ENCODE measurements at places on chromosomes 16 and 17.

GRCh38 chr16:28882551-28883160, 4.4 kb downstream of the ATP2A1 start:
- no peak for DNase-seq

DNA sequence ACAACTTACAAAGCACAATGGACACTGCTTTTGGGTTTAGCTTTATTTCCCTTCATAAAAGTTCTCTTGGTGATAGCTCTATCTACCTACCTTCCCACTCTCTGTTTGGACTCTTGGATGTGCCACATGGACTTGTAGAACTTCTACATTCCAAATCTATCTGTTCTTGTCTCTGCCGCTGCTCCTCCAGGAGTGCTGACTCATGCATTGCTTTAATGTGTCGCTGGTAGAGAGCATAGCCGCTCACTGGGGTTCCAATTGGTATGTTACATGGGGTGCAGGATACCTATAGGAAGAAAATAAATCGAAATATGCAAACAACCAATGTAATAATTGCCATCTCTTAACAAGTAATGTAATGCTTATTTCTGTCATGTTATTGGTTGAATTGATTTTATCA, 92.1 kb downstream of the TTC19 start:
- no peak for DNase-seq

- no peak for DNase-seq
Measured at GRCh38 chr16:84827897-84828296, 8.1 kb downstream of the CRISPLD2 start.

GRCh38 chr17:37111329-37111728, 162.6 kb downstream of the AATF start:
- no peak for DNase-seq

DNA sequence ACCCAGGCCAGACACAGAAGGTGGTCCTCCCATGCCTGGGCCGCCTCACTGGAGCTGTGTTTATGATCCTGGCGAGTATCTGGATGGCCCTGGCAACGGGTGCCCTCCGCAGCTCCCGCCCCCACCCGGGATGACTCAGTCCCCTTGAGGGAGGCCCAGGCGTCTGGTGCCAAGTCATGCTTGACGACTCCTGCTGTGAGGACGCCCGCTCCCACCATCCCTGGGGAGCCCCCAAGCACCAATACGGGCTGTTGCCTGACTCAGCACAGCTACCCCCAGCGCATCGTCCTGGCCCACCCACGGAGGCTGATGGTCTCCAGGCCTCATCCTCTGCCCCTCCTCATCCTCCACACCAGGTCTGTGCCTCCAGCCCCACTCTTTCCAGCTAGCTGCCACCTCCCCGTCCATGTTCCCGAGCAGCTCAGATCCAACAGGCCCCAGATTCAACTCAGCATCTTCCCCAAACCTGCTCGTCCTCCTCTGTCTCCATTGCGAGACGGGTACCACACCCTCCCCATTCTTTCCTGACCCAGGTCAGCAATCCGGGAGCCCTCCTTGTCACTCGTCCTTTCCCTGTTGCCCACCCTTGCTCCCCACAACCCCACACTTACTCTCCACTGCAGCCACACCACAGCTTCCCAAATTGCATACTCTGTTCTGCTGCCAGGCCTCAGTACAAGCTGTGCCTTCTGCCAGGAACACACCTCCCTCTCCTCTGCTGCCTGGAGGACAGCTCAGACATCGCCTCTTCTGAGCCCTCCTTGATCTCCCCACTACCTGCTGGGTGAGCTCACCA, 2.6 kb downstream of the CAMKK1 start:
- peak; percentile 98 for DNase-seq

DNA sequence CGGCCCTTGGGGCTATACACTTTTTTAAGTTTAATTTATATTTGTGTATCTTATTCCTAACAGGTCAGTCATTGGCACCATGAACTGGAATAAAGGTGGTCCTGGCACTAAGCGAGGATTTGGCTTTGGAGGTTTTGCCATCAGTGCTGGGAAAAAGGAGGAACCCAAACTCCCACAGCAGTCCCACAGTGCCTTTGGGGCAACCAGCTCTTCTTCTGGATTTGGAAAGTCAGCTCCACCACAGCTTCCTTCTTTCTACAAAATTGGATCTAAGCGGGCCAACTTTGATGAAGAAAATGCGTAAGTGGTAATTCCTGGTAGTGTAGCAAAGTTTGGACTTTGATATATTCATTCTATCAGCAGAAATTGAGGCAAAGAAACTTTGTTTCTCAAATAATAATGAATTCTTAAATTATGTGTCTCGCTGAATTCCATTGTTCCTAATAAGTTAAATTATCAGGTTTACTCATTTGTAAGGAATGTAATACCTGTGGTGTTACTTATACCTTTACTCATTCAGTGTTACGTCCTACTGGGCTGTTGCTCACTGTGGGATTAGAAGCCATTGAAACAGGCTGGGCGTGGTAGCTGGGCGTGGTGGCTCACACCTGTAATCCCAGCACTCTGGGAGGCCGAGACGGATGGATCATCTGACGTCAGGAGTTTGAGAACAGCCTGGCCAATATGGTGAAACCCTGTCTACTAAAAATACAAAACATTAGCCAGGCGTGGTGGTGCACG, 13.2 kb downstream of the DDX42 start:
- DNase-seq, result no peak

DNA sequence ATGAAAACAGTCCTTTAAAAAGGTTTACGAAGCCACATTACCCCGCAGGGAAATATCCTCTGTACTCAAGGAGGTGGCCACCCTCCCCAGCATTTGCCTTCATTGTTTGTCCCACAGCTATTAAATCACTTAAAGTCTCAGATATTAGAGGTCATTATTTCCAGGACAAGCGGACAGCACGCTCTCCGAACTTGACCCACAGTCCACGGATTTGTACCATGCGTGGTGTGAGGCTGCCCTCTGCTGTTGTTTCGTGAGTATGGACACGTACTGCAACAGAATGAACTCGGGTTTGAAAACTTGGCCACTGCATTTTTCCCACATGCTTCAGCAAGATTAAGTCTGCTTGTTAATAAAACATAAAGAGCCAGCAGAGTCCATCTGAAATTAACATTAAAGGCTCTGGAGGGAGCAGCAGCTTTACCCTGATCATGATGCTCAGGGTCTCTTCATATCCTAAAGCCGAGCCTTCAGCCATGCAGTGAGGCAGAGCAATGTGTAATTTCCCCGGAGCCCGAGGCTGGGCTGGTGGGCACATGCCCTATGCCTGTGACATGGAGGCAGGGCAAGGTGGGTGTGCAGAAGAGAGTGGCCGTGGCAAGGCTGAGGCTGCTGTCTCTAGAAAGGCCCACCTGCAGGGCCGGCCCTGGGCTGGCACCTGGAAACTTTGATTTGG, 19.7 kb downstream of the MEAK7 start:
- peak; percentile 71 for DNase-seq

- DNase-seq, result no peak
Measured at GRCh38 chr17:58974354-58974753, 132.3 kb downstream of the TRIM37 start.

DNA sequence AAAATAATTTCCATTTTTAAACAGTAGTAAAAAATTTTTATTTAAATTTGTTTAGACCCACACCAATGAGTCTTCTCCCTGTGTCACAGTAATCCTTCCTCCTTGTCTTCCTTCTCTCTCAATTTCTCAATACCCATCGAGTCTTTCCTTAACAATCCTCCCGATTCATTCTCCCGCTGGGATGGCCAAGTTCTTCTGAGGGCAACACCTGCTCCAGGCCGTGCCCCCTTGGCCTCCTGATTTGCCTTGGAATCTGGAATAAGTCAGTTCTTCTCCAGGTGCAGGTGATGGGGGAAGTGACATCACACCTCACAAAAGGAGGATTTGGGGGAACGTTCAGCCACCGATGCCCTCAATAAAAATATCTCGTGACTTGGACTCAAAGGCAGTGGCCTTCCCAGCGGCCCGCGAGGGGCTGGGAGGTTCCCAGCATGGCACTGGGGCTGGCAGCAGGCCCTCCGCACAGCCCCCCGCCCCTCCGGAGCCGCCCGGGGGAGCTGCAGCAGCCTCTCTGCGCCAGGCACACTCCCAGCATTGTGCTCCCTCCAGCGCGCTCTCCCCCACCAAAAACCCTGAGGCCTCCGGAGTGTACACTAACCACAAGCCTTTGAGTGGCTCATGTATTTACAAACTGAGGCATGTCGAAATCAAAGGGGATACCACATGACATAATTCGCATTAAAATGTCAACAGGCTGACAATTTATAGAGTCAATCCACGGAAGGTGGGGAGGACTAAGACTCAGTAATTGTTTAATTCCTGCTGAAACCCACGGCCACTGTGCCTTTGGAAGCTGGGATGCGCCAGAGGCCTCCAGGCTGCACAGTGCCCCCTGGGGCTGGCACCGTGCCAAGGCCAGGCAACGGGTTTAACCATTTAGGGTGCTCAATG, 120.5 kb downstream of the ZFHX3 start:
- DNase-seq, result no peak

DNA sequence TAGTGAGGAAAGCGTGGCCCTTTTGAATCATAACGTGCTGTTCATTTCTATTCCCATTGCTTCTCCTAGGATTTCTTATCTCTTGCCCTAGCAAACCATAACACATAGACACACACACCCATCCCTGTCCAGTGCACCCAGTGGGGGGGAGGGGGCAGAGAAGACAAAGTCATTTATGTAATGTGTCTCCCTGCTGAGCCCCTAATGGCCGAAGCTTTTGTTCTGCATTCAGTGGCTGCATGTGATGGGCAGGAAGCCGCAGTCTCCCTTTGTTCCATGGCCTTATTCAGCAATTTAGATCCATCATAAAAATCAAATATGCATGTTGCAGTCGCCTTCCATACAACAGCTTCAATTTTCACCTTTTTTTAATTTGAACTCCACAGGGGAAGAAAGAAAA, 325.4 kb downstream of the ZFHX3 start:
- DNase-seq, result no peak

GRCh38 chr17:13114601-13115031, 96.8 kb upstream of the ELAC2 start:
- DNase-seq, result no peak

- DNase-seq, result no peak
Measured at GRCh38 chr17:12133183-12133582, 112.5 kb downstream of the MAP2K4 start.

DNA sequence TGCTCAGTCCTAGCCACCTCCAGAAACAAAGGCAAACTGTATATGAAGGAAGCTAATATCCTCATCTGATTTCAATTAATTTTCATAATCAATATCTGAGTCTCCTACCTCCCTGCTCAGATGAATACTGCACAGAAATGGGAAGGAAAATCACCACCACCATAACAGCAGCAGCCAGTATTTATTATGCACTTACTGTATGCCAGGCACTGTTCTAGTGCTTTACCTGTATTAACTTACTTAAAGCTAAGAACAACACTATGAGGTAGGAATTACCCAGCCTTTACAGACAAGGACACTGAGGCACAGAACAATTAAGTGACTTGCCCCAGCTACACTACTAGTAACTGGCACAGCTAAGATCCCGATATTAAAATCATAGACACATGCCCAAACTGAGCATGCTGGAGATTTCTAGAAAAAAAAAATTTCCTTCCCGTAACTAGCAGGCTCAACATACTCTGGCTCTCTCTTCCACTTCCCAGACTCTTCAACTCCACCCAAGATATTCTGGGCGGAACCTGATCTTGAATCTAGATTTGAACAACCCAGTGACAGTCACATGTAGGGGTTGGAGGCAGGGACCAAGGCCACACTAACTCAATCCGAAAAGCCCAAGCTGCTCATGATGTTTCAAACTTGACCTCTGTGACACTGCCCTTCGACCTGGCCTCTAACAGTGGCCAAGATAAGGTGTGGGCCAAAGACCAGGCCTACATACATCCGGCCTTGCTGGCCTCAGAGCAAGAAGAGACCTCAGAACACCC, 3.9 kb downstream of the TRIM25 start:
- DNase-seq, result no peak

DNA sequence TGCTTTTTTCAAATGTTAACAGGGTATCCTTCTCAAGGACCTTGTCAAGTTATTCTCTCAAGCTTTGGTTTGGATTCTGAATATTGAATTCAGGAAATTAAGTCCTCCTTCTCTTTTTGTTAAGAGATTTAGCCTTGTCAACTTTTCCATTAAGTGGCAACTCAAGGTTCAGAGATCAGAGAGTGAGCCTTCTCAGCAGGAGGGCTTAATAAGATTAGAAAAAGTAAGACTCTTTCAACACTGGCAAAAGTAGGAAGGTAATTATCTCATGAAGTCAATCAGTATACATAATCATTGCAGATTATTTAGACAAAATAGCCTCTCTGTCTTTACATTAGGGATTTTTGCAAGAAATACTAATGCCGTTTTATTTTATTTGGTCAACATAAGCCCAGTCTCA, 330.7 kb downstream of the KIF2B start:
- DNase-seq, result no peak
